ENCODE measurements at places on chromosomes 2 and 18. TPM values are rescaled to one million over a fixed set of nuclear protein-coding genes. Genes with fewer than 3 reads are reported as not detected.

GRCh38 chr2:226184540-226184939, 615.1 kb downstream of the IRS1 start:
- ATAC-seq, result no peak

DNA sequence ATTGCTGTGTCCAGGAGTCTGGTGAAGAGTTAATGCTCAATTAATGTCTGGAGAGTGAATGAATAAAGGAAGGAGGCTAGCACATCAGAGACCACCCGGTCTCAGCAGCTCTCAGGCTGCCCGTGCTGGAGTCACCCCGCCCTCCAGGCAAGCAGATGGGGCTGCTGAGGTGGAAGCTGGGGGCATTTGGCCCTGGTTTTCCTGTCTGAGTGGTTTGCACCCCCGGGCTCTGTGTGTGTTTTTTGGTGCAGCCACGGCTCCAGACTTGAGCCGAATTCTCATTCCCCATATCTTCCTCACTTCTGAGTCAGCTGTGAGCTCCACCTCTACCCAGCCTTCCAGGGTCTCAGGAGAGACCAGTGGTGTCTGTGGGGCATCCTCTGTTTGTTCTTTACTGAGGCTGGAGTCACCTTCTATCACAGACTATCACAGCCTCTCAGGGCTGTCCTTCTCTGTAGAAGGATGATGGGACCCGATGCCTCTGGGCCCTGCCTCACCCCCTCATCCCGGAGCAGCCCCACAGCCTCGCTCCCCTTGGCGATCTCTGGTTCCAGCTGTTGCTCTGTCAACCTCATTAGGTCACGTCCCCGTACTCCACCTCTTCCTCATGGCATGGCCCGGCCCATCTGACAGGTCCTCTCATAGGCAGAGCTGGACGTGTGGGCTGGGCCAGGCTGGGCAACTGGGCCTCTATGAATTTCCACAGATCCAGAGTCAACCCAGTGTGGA, 60.8 kb downstream of the HS1BP3 start:
- no peak for ATAC-seq

GRCh38 chr2:3302751-3303582, 74.7 kb downstream of the EIPR1 start:
- ATAC-seq, result peak; percentile 55

Gene UGT1A3
- total RNA-seq, result not detected

Gene EVA1A
- total RNA-seq, result 9.7 TPM

DNA sequence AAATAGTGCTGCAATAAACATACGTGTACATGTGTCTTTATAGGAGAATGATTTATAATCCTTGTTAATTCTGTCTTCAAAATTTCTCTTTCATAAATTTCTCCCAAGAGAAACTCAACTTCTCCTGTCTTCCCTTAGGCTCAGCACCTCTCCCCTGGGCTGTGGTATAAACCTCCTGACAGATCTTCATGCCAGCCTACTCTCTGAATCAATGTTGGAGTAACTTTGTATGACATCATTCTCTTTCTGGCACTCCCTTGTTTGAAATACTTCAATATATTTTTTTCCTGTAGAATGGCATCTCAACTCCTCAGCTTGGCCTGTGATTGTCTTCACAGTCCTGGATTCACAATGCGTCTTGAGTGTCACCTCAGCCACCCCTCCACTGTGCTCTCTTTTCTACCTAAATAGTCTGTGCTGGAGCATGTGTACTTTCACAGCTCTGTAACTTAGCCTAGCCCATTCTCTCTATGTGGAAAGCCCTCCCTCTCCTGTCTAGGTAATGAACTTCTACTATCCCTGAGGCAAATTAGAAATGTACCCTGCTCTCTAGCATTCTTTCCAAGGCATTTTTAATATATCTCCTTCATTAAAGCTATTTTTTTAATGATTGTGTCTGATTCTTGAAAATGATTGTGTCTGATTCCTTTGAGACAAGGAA, 649.9 kb upstream of the FANCL start:
- peak; percentile 18 for ATAC-seq

DNA sequence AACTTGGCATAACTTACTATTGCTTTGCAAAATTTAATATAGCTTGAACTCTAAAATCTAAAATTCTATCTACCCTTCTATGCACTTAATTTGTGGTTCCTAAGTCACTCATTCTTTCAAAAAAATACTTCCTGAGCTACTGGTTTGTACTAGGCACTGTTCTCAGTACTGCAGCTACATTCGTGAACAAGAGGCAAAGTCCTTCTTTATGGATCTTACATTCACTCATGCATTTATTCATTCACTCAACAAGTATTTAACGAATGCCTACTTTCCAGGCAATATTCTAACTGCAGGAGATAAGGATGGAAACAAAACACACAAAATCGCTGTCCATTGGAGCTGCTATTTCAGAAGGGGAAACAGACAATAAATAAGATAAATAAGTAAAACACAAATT, 104.8 kb downstream of the NBAS start:
- ATAC-seq, result no peak

GRCh38 chr2:176421297-176422050, 152.2 kb downstream of the MTX2 start:
- no peak for ATAC-seq

Gene GKN1
- total RNA-seq, result not detected

Gene ATOH8
- 1.9 TPM for total RNA-seq

DNA sequence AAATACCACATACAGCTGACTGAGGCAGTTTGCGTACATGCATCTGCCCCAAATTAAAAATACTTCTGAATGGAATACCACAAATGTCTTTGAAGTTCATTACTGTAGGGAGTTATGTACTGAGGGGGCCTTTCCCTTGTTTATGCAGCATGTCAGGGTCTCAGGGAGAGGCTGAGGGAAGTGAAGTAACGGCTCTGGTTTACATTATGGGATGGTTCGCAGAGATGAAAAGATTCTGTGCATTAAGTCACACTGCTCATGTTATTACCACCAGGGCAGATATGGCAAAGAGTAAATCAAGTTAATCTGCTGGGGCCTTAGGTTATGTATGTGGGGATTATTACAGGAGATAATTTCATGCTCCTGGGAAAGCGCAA, 385.9 kb upstream of the RND3 start:
- peak; percentile 43 for ATAC-seq

Gene CRYGB
- total RNA-seq, result not detected

- ATAC-seq, result no peak
These were observed 657.8 kb upstream of the LINC00305 start for GRCh38 chr18:64806691-64807090.

Gene ERBB4
- total RNA-seq, result 0.16 TPM

GRCh38 chr18:5456577-5457461, 87.0 kb downstream of the EPB41L3 start:
- ATAC-seq, result peak; percentile 88

Gene CAPN14
- 0.21 TPM for total RNA-seq

Gene CARF
- 8.0 TPM for total RNA-seq

DNA sequence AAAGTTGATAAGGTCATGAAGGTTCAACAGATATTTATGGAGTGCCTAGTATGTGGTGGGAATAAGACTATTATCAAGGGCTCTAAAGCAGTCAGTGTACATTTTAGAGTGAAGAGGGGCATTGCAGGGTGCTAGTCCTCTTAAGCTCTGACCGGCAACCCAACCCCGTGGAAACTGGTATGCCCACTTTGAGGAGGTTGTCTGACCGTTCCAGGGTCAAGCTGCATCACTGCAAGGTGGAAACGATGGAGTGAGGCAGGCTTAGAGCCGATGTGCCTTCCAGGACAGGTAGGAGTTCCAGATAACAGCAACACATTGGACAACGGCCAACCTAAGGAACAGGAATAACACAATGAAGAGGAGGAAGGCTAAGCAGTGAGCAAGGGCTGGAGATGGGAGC, 1.4 kb upstream of the UCN start:
- no peak for ATAC-seq

Gene BOK
- total RNA-seq, result 2.1 TPM

- ATAC-seq, result no peak
These were observed 121.6 kb downstream of the ZFP36L2 start for GRCh38 chr2:43104763-43105162.

GRCh38 chr18:46071653-46072375, at the start of gene PSTPIP2:
PSTPIP2 (minus strand) TSS chr18:46072260; CDS start chr18:46072188, 72 bp downstream.
- peak; percentile 92 for ATAC-seq

DNA sequence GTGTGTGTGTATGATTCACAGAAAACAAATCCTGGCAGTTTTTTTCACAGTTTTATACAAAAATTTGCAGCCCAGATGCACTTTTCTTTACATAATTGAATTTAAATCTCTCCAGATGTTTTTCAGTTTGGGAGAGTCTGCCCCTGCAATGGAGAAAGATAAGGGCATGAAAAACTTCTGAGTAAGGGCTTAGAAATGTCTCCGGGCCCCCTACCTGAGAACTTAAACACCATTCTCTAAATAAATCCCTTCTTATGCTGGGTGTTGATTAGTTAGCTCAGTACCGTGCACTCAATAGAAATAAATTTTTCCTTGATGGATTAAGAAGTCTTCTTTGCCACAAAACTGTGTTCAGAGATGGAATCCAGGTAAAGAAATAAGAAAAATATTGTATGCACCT, 64.5 kb downstream of the DPP4 start:
- no peak for ATAC-seq

Gene CFC1
- total RNA-seq, result 3.1 TPM

GRCh38 chr2:73307720-73308119, 14.4 kb upstream of the EGR4 start:
- ATAC-seq, result no peak

GRCh38 chr2:145038041-145038525, 518.2 kb upstream of the ZEB2 start:
- ATAC-seq, result no peak

Gene UCN
- total RNA-seq, result 3.5 TPM

DNA sequence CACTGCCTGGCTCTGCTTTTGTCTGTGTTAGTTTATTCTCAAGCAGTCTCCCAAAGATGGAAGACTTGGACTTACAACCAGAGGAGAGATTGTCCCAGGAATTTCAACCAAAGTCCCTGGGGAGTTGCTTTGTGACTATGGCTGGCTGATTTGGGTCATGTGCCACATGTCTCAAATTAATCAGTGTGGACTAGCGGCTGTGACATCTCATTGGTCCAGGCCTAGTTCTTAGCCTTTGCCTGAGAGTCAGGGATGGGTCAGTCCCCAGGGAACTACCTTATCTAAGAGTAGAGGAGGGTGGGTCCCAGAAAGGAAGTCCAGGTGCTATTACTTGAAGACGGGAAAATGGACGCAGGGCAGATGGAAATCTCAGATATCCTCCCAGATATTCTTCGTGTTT, 217.1 kb downstream of the ACKR3 start:
- no peak for ATAC-seq

Gene SERPINB4
- not detected for total RNA-seq

- ATAC-seq, result no peak
These were observed 12.8 kb upstream of the GCG start for GRCh38 chr2:162164802-162165201.

DNA sequence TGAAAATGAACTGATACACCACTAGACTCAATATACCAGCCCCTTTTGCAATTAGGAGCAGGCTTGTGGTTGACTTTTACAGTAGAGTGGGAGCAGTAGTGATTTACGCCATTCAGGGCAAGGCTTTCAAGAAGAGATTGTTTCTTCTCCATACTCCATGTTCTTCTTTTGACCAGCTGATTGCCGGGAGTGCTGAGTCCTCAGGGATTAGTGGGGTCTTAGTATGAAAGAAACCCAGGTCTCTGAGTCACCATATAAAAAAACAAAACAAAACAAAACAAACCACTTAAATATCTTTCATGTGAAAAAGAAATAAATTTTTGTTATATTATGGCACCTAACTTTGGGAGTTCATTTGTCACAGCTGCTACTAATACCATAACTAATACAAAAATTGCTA, 465.6 kb upstream of the TRIB2 start:
- no peak for ATAC-seq

Gene L3MBTL4
- not detected for total RNA-seq

GRCh38 chr2:64202206-64202845, 58.1 kb upstream of the PELI1 start:
- peak; percentile 63 for ATAC-seq

DNA sequence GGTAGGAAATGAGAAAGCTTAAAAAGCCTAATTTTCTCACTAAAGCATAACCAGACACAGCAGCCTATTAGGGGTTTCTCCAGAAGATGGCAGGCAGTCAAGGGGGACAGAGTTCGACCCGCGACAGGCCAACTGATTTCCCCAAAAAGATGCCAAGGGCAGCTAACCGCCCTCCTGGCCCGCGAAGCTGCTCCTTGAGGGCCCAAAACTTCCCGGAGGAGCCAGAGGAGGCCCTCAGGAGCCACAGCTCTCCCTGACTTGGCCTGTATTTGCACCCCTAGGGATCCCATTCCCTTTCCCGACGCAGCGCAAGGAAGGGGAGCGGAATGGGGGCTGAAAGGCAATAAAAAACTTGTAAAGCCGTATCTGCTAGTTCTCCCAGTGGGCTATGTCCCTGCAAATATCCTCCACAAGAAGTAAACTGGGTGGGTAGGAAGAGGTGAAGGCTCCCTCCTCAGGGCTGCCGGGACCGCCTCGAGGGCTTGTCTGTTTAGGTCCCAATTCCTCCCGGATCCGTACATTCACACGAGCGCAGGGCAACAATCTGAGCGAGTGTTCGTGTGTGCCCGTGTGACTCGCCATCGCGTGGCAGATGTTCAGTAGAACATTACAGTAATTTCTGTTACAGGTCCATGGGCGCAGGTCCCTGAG, 756 bp upstream of the NAGK start:
- peak; percentile 0 for ATAC-seq

DNA sequence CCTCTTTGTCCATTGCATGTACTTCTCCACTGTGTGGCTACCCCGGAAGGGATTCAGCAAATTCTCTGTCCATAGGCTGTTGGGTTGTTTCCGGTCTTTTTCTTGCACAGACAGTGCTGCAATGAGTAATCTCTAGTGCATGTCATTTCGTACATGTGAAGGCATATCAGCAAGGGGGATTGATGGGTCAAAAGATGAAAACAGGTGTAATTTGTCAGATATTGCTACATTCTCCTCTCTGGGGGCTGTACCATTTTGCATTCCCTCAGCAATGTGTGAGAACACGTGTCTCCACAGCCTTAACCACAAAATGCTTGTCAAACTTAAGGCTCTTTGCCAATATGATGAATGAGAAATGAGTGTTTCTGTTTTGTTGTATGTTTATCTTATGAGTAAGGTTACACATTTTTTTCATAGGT, 60.5 kb downstream of the KLHL29 start:
- ATAC-seq, result no peak

DNA sequence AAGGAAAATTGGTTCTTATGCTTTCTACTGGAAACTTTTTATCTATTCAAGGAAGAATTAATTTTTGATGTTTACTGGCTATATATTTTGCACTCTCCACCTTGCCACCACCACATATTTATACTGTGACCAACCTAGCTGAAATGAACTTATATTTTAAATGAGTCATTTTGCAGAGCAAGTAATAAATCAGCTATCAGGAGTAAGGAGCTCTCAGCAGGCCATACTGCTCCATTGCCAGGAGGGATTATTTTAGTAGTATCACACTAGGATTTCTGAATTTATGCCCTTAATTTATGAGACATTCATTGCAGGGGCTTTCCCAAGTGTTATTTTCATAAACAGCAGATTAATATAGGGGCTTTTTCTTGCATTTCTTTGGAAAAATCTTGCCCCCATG, 125.8 kb upstream of the CYP1B1 start:
- ATAC-seq, result peak; percentile 73

Gene DSEL
- total RNA-seq, result 3.6 TPM

DNA sequence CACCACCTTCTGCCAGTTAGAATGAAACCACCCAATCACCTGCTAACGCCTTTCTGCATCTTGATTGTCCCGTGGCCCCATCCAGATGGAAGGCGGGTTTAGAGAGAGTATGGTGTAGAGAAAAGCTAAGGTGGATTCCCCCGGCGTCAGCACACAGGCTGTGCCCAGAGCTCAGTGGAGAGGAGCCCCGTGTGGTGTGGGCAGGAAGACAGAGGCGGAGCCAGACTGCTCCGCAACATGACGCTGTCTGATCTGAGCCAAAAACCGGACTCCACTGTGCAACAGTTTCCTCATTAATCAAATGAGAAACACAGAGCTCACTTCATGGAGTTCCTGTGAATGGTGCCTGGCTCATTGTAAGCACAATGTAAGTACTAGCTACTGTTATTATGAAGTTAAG, 448.1 kb upstream of the SMIM21 start:
- no peak for ATAC-seq
